Natural killer cell (primary cell): ENCODE measurements at places on chromosomes 2 and 18. TPM values are rescaled to one million over a fixed set of nuclear protein-coding genes. Genes with fewer than 3 reads are reported as not detected.

Gene UCN
- total RNA-seq, result 1.6 TPM

- H3K4me1 ChIP-seq, result peaks cover 7% of the 10 kb centered on the region
- H3K4me3 ChIP-seq, result no peak overlapping the region
- no peak for DNase-seq
- H3K27ac ChIP-seq, result no peak overlapping the region
Measured at GRCh38 chr2:216344206-216344949, 27.9 kb downstream of the MARCHF4 start.

DNA sequence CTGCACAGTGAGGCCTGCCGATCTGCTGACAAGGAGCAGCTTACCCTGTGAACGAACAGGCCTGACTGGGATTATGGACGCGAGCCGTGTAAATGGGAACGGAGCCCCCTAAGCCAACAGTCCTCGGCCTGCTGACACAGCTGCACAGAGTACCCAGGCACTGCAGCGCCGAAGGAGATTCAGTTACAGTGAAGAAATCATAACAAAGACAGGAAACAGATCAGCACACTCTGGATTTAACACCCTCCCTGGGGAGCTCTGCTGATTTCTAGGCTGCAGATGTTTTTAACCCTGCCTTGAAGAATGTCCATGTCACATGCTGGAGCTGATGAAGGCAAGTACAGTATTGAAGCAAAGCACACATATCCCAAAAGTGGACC lies 43.4 kb downstream of the COLEC12 start:
- no peak overlapping the region for H3K4me3 ChIP-seq
- H3K27ac ChIP-seq, result no peak overlapping the region
- no peaks in the 10 kb centered on the region for H3K4me1 ChIP-seq
- no peak for DNase-seq

- DNase-seq, result no peak
- H3K27ac ChIP-seq, result no peak overlapping the region
- no peak overlapping the region for H3K4me3 ChIP-seq
- H3K4me1 ChIP-seq, result peaks cover 18% of the 10 kb centered on the region
- H3K27me3 ChIP-seq, result no peaks in the 10 kb centered on the region
Measured at GRCh38 chr2:233973786-233974185, 56.6 kb downstream of the TRPM8 start.
